Stomach (tissue), 19 donors: ENCODE measurements at places on chromosomes 3 and 15. TPM values are rescaled to one million over a fixed set of nuclear protein-coding genes. Genes with fewer than 3 reads are reported as not detected.

- no peaks in the 10 kb centered on the region for H3K4me1 ChIP-seq
- peak; percentile 53 for DNase-seq
- no peak overlapping the region for H3K4me3 ChIP-seq
- peak overlapping the region; percentile 48 for H3K27ac ChIP-seq
- no peaks in the 10 kb centered on the region for H3K36me3 ChIP-seq
Observed at GRCh38 chr3:4474683-4475490, 7.8 kb upstream of the SUMF1 start.

DNA sequence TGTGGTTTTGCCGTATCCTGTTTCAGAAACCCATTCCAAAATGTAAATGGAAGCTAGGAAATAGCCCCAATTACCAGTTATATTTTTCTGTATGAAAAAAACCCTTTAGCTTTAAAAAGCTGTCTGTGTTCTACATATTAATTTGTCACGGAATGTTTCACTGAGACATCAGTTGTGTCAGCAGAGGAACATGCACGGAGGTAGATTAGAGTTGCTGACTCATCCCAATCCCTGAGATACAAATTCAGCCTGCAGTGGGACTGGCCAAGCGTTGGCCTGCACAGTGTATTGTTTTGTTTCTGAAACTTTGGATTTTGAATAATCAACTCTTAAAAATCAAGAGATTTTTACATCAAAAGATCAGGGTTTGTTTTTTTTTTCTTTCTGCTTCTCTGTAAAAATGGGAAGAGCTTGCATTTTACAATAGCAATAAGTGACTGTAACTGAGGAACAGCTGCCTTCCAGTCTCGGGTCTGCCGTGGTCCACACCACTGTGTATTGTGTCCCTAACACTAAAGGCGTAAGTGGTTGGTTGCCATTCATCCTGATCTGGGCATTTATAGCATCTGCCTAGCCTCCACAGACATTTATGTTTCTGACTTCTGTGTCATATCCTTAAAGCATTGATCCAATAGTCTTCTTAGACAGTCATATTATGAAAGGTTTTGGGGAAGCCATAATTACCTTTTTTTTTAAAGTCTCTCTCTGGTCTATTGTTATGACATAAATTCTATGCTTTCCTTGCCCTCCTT lies 218.1 kb downstream of the ADAMTSL3 start:
- H3K36me3 ChIP-seq = no peaks in the 10 kb centered on the region
- DNase-seq = peak; percentile 22
- no peak overlapping the region for H3K4me3 ChIP-seq
- no peaks in the 10 kb centered on the region for H3K27me3 ChIP-seq
- no peak overlapping the region for H3K27ac ChIP-seq
- H3K4me1 ChIP-seq = peaks cover 19% of the 10 kb centered on the region

DNA sequence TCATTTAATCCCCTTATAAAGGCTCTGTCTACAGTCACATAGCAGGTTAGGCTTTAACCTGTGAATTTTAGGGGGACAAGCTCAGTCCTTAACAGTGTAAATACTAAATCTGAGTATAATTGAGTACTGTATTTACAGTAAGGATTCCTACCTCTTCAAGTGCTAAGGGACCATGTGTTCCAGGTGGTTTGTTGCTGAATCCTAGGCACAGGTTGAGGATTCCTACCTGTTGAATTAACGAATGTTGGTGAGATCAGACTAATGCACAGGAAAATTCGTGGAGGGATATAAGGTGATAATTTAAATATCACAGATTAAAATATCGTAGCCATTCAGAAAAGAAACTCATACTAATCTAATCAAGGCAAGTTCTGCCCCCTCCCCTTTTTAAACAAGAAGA lies 24.9 kb downstream of the CDV3 start:
- peaks cover 26% of the 10 kb centered on the region for H3K36me3 ChIP-seq
- no peaks in the 10 kb centered on the region for H3K27me3 ChIP-seq
- H3K4me3 ChIP-seq = no peak overlapping the region
- no peaks in the 10 kb centered on the region for H3K4me1 ChIP-seq
- H3K27ac ChIP-seq = no peak overlapping the region
- no peak for DNase-seq

DNA sequence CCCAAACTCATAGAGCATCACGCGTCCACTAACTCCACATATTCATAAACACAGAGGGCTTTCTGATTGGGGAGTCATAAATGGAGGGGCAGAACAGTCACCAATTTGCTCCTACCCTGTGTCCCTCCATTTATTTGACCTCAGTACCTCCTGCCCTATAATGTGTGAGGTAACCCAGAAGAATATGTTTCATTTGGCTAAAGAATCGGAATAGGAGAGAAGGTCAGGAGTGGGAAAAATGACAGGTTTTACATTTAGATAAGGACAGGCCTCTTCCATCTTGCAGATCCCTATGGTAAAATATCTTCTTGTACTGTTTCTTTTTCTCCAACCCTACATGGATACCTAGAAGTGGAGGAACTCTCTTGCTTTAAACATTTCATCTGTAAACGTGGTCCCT lies 578.0 kb downstream of the TUSC7 start:
- H3K4me1 ChIP-seq = no peaks in the 10 kb centered on the region
- no peak overlapping the region for H3K27ac ChIP-seq
- H3K4me3 ChIP-seq = no peak overlapping the region
- DNase-seq = no peak

- no peak for DNase-seq
- no peaks in the 10 kb centered on the region for H3K4me1 ChIP-seq
- H3K4me3 ChIP-seq = no peak overlapping the region
- no peaks in the 10 kb centered on the region for H3K36me3 ChIP-seq
- no peaks in the 10 kb centered on the region for H3K27me3 ChIP-seq
- no peak overlapping the region for H3K27ac ChIP-seq
Observed at GRCh38 chr15:89991312-89991711, 9.8 kb upstream of the ZNF710 start.

DNA sequence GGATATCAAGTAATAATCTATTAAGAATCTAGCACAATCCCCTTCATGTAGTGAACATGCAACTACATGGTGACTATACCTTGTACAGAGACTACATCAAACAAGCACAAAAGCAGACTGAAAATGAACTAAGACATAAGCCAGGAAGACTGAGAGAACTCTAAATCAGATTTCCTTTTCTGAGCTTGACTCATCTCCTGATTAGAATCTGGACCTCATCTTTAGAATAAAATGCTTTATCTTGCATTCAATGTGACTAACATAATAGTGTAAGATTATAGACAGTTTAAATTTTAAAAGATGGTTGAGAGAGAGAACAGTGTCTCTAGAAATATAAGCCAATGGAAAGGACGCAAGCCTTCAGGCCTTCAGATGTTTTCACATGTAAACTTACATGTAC lies 17.5 kb upstream of the PKM start:
- no peaks in the 10 kb centered on the region for H3K27me3 ChIP-seq
- H3K4me1 ChIP-seq = no peaks in the 10 kb centered on the region
- no peak overlapping the region for H3K27ac ChIP-seq
- H3K4me3 ChIP-seq = no peak overlapping the region
- H3K36me3 ChIP-seq = peaks cover 97% of the 10 kb centered on the region
- no peak for DNase-seq

DNA sequence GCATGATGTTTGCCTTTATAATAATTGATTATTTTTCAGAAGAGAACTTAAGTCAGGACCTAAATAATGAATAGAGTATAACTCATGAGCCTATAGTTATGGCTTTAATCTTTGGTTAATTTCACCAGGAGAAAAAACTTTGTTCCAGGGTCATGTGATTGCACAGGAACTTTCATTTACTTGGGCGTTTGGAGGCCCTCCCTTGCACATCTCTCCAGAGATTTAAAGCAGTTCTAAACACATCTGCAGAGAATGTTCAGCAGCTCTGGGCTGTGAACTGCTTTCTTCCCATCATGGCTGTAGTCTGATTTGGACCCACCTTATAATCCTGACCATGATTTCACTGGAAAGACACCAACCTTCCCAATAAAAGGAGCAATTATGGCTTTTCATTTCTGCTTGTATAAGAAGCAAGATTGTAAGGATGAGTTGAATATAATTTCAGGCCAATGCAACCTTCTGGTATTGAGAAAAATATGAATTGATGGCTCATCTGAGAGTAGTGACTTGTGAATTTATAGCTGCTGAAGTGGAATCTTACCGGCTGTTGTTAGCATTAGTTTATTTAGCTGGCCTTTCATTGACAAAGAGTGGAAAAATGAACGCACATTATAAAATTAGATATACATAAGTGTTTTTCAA lies 80.9 kb upstream of the PRTG start:
- no peak for DNase-seq
- H3K4me3 ChIP-seq = no peak overlapping the region
- H3K36me3 ChIP-seq = no peaks in the 10 kb centered on the region
- no peak overlapping the region for H3K27ac ChIP-seq
- peaks cover 12% of the 10 kb centered on the region for H3K4me1 ChIP-seq

DNA sequence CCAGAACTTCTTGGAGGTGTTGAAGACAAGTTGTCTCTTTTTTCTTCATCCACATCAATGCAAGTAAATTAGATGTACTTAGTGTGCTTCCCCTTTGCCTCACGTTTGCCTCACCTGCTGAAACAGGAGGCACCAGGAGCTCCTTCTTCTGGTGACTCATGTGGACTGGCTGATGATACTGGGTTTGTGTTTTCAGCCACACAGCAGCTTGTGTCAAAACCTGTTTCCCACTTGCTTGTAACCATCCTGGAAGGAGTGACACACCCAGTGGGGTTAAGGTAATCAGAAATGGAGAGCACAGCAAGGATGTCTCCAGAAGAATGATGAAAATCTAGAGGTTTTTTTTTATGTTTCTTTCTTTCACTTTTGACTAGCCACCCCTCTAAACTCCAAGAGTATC lies 143.3 kb upstream of the RBMS3 start:
- no peaks in the 10 kb centered on the region for H3K27me3 ChIP-seq

DNA sequence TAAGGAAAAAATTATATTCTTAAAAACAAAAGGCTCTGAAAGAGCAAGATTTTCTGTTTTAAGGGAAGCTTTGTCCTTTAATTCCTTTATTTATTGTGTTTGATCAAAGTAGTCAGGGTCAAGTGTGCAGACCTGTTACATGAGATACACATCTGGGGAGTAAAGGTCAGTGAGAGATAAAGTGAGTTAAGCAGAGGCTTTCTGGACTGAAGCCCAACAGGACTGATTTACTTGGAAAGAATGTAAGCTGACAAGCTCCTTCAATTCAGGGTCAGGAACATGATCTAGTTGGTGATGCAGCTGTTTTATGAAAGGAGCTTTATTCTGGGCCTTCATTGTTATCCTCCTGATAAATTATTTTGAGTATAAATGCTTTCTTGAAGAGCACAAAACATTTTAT lies 20.7 kb upstream of the OTOL1 start:
- H3K36me3 ChIP-seq = no peaks in the 10 kb centered on the region
- H3K27me3 ChIP-seq = no peaks in the 10 kb centered on the region
- DNase-seq = no peak
- no peak overlapping the region for H3K27ac ChIP-seq
- H3K4me1 ChIP-seq = no peaks in the 10 kb centered on the region

- H3K4me1 ChIP-seq = peaks cover 24% of the 10 kb centered on the region
- no peak overlapping the region for H3K4me3 ChIP-seq
- DNase-seq = no peak
- no peaks in the 10 kb centered on the region for H3K27me3 ChIP-seq
- no peak overlapping the region for H3K27ac ChIP-seq
- no peaks in the 10 kb centered on the region for H3K36me3 ChIP-seq
Observed at GRCh38 chr3:61802772-61803171, 241.4 kb downstream of the PTPRG start.

DNA sequence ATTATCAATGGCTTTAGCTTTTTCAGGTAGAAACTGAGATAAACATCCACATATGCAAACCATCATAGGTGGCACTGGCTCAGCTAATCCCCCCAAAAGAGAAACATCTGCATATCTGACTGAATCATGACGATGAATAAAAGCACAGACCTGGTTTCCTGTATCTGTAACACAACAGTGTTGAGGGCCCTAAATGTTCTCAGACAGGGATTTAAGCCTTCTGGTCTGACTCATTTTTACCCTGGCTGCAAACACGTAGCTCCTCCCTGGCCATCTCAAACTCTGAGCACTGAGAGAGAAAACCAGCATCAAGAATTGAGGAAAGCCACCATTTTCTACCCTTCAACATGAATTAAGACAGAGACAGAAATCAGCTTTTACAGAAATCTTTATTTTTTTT lies 35.2 kb downstream of the GLB1 start:
- peaks cover 89% of the 10 kb centered on the region for H3K36me3 ChIP-seq
- no peaks in the 10 kb centered on the region for H3K27me3 ChIP-seq
- no peak overlapping the region for H3K4me3 ChIP-seq
- H3K27ac ChIP-seq = no peak overlapping the region
- H3K4me1 ChIP-seq = no peaks in the 10 kb centered on the region

- no peaks in the 10 kb centered on the region for H3K4me1 ChIP-seq
- H3K27ac ChIP-seq = no peak overlapping the region
- peaks cover 4% of the 10 kb centered on the region for H3K36me3 ChIP-seq
- no peaks in the 10 kb centered on the region for H3K27me3 ChIP-seq
- DNase-seq = no peak
Observed at GRCh38 chr15:40684381-40684780, 10.6 kb upstream of the RAD51 start.

DNA sequence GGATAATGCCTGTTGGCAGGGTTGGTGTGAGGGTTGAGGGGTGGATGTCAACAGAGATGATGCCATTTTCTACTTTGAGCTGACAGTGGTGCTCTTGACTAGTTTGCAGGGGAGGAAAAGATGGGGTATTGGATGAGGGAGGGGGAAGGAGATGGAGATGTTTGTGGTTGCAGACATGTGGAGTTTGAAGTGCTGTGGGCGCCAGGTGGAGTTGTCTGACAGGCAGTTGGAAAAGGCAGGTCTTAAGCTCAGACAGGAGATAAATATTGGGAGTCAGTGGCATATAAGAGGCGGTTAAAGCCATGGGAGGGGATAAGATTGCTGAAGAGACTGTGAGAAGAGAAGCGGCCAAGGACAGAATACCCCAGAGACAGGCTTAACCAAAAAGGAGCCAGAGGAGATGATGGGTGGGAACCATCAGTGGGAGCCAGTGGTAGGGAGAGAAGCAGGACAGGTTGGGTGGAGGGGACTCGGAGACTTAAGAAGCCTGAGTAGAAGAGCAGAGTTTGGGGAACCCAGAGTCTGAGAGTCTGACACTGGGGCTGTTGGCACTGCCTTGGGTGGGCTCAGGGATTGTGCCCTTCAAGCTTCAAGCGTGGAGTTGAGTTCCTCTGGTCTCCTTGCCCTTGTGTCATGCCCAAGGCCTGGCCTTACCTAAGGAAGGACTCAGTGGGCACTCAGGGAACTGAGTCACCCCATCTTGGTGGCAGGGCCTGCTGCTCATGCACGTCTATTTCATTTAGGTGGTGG lies 13.9 kb downstream of the COPG1 start:
- H3K27ac ChIP-seq = no peak overlapping the region
- no peaks in the 10 kb centered on the region for H3K4me1 ChIP-seq
- H3K27me3 ChIP-seq = no peaks in the 10 kb centered on the region
- DNase-seq = no peak
- peaks cover 100% of the 10 kb centered on the region for H3K36me3 ChIP-seq
- H3K4me3 ChIP-seq = no peak overlapping the region

GRCh38 chr3:177730814-177731213 lies 533.5 kb upstream of the TBL1XR1 start:
- H3K4me3 ChIP-seq = no peak overlapping the region
- H3K27me3 ChIP-seq = no peaks in the 10 kb centered on the region
- H3K4me1 ChIP-seq = peaks cover 6% of the 10 kb centered on the region
- H3K27ac ChIP-seq = no peak overlapping the region
- no peak for DNase-seq

The CEMIP gene
- total RNA-seq = not detected

The CAV3 gene
- not detected for total RNA-seq

The SKIC8 gene
- total RNA-seq = 24.1 TPM

The IFT80 gene
- 10.7 TPM for total RNA-seq

The TRAT1 gene
- not detected for total RNA-seq

The EOMES gene
- total RNA-seq = 0.55 TPM

The XYLB gene
- 2.3 TPM for total RNA-seq
